ENCODE measurements at places on chromosomes 3 and 15. TPM values are rescaled to one million over a fixed set of nuclear protein-coding genes. Genes with fewer than 3 reads are reported as not detected.

Gene BHLHE40
- total RNA-seq: 67.8 TPM

Gene LRTM1
- not detected for total RNA-seq

Gene CSTA
- total RNA-seq: 324 TPM

Gene TMPRSS7
- under 0.01 TPM for total RNA-seq

Gene ZNF660
- total RNA-seq: not detected

Gene RARRES1
- total RNA-seq: 0.85 TPM

Gene DLEC1
- not detected for total RNA-seq

Gene MNS1
- 0.48 TPM for total RNA-seq

Gene TRPM1
- under 0.01 TPM for total RNA-seq

Measured in tracheal epithelial cell (primary cell).